Activated CD4-positive, alpha-beta T cell treated with anti-CD3 and anti-CD28 coated beads, Interleukin-2, amount 50 U/mL, for 24 hours (primary cell): ENCODE measurements at places on chromosomes 12 and 14.

- no peak for DNase-seq
Observed at GRCh38 chr12:95740751-95741150, 49.8 kb downstream of the NTN4 start.

DNA sequence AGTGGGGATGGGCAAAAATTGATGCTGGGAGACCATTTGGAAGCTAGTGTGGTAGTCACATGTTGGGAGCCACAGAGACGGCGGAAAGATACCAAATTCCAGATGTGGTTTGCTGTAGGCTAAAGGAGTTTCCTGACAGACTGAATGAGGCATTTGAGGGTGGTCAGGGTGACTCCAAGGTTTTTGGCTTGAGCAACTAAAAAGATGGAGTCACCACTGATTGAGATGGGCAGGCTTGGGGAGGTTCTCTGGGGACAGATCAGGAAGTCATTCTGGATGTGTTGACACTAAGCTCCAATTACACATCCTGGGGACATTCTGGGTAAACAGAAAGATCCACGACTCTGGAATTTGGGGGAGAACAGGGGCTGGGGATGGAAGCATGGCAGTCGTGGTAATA, 15.5 kb upstream of the SERPINA9 start:
- no peak for DNase-seq

DNA sequence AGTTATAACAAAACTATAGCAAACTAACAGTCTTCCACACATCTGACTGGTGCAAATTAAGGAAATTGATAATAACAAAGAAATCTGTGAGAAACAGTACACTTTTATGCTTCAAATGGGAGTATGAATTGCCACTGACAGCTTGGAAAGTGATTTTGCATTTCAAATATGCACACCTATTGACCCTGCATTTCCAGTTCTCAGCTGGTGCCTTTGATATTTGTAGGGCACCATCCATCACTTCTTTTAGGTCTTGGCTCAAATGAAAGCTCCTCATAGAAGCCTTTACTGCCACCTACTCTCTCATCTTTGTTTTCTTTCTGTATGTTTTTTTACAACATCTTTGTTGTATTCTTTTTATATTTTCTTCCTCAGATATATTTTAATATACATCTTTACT, 125.1 kb downstream of the ST8SIA1 start:
- no peak for DNase-seq

- no peak for DNase-seq
Observed at GRCh38 chr14:74400919-74401503, 25.0 kb downstream of the SYNDIG1L start.

GRCh38 chr14:44657203-44657602, 150.1 kb upstream of the FSCB start:
- no peak for DNase-seq

DNA sequence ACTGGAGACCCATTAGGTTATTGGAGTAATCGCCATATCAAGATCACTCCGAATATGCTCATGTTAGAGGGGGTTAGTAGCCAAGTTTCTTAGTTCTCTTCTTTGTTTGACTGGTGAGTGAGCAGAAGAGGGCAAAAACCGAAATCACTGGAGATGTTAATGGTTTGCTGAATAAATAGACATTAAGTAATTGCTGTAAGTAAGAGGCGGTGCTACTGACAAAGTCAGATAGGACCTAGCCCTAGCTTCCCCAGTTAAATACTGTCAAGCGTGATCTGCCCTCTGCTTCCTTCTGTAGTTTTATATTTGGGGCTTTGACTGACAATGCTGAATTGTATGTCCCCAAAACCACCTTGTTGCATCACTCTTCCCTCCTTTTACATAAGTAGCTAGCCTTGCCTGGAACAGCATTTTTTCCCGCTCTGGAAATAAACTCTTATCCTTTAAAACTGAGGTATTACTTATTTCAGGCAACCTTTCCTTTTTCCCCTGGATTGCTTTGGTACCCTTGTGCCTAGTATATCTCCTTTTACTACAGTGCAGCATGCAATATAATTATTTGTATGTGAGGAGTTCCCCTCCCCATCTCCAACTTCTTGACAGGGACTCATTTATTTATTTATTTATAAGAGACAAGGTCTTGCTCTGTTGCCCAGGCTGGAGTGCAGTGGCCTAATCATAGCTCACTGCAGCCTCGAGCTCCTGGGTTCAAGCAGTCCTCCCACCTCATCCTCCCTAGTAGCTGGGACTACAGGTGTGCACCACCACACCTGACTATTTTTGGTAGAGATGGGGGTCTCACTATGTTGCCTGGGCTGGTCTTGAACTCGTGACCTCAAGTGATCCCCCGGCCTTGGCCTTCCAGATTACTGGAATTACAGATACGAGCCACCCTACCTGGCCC, 1.4 kb downstream of the SNRPF start:
- no peak for DNase-seq

- no peak for DNase-seq
Observed at GRCh38 chr12:54383041-54383609, 1.4 kb downstream of the ZNF385A start.

DNA sequence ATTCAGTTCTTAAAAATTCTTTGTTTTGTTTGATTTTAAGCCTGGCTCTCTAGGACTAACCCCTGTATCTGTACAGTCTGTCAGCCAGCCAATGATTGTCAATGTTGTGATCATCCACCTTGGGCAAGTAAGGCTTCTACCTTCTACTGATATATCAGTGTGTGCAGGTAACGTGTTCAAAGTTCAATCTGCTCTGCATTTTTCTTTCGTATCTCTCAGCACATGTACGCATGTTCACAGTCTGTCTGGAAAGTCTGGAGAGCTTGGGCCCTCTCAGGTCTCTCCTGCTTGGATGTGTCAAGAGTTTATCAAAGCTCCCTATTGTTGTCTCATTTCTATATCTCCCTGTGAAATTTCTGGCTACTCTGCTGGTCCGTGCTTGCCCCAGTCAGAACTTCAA, 138.6 kb upstream of the VRK1 start:
- DNase-seq = no peak

GRCh38 chr12:107397890-107398500, 287.6 kb upstream of the PWP1 start:
- no peak for DNase-seq

DNA sequence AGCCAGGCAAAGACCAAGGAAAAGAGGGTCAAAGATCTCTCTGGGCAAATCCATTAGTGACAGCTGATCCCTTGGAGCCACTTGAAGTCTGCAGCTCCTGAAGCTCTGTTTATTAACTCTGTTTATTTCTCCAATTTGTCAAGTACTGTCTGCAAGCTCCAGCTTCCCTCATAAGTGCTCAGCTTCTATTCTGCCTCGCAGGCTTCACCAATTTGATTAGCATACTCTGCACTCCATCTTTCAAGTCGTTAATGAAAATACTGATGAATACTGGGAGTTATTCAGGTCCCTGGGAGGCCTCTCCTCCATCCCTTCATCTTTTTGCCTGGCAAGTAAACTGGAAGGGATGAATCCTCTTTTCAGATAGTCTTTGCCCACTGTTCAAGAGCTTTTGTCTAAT, 54.3 kb downstream of the TTC9 start:
- no peak for DNase-seq

GRCh38 chr12:43052441-43052840, 462.9 kb upstream of the PRICKLE1 start:
- no peak for DNase-seq

DNA sequence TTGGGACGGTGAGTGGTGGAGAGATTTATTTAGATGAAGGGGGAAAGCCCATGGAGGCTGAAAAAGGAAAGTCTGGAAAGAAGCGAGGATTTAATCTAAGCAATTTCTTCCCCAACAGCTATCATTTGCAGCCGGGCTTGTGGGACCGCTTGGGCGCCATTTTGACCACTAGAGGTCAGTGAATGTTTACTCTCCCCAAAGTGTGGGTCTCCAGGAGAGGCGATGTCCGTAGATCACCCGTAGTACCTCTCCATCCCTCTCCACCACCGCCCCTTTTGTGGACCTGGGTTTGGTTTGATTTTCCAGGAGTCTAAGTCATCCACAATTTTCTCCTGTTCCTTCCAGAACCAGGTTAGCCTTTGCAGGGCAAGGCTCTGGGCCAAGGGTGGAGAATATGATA, 91.2 kb upstream of the PARP11 start:
- no peak for DNase-seq

GRCh38 chr14:53608369-53608768, 348.3 kb downstream of the BMP4 start:
- DNase-seq = no peak

DNA sequence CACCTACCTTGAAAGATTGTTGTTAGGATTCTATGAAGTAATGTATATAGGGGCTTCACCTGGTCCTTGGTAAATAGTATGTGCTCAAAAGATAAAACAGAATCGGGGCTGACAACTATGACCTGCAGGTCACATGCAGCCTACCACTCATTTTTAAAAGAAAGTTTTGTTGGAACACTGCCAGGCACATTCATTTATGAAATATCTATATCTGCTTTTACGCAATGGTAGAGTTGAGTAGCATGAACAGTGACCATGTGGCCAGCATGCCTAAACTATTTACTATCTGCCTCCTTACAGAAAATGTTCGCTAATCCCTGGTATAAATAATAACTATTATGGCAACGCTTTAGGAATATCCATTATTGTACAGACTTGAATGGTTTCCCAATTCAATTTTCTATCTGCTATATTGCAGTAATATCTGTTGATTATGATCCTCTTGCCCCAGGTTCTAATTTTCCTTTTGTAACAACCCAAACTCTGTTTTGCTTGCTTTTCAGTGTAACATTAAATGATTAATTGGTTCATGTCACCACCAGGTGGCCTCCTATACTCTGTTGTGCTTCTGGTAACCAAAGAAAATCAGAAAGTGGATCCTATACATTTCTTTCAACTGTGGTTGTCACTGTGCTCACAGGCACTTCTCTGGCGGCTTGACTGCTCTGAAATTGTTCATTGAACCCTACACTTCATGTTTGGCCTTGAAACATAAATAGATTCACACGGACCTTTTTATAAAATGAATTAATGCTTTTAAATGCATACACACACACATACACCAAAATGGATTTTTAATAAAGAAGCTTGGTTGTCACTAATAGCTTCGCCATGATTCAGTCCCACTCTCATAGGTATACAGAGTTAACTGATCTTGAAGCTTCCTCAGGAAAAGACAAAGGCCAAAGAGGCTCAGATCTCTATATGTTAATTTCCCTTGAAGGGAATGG, 227.7 kb upstream of the NPAS3 start:
- no peak for DNase-seq

DNA sequence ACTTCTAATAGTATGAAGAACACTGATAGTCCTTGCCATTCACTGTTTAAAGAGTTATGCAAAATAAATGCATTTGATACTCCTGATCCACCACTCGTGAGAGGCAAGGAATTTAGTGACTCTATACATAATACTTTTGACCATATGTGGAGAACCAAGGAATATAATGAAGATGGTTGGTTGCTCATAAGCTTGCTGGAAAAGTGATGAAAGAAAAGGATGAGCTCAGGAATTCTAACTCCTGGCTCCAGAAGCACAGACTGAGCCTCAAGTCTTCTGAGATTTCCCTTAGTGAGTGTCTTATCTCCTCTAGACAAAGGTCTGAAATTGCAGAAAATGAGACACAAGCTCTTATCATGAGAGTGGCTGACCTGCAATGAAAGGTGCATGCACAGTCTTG, 57.1 kb upstream of the KRAS start:
- no peak for DNase-seq

DNA sequence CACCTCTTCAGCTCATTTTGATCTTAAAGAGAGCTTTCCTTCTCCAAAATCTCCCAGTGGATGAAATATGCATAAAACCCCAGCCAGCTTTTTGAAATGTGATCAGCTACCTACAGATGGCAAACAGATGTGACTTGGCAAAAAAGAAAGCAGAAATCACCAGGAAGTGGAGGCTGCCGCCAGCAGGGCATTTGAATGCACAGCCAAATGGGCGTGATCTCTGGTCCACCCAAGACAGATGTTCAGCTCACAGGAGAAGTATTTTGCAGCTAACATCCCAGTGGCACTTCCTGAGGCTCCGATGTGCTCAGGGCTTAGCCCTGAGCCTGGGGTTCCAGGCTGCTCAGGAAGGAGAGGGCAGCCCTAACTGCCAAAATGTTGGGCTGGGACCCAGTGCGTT, 78.3 kb downstream of the LGMN start:
- no peak for DNase-seq

DNA sequence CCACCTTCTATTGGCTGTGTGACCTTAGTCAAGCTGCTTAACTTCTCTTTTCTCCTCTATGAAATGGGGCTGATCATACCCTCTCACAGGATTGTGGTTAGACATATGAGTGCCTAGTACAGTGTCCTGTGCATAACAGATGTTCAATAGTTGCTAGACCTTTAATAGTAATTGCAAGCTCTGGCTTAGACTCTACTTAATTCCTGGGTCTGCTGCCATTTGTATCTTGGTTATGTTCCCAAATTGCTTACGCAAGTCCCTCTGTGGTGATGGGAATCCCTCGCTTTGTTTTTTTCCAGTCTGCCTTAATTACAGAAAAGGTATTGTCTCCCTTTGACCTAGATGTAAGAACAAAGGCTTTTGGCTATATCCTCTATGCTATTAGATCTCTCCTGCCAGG, 15.1 kb downstream of the SUDS3 start:
- no peak for DNase-seq

DNA sequence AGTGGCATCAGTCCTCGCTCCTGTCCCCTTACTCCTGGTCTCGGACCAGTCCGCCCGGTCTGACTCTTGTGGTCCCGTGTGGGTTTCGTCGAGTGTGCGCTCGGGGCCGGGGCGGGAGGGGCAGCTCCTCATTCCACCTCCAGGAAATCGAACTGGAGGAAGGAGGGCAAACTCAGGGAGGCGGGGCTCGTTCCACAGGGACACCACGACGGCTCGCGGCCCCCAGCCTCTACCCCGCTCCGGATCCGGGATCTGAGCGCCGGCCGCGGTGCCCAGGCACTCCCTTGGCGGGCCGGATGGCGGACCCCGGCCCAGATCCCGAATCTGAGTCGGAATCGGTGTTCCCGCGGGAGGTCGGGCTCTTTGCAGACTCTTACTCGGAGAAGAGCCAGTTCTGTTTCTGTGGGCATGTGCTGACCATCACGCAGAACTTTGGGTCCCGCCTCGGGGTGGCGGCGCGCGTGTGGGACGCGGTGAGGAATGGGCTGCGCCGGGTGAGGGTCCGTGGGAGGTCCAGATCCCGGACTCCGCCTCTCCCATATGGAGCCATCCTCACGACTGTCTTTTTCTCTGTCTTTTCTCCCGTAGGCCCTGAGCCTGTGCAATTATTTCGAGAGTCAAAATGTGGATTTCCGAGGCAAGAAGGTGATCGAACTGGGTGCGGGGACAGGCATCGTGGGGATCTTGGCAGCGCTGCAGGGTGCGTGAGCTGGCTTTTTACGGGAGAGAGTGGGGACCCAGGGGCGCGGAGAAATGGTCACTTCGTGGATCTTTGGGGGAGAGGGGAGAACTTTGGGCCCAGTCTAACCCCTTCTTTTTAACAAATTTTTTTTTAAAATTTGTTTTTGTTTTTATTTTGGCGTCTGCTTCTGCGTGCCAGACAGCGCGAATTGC, at the start of gene EEF1AKMT3:
TSS of gene EEF1AKMT3 (plus strand) at position 186 of the 894 bp plus-strand sequence. CDS start at position 297, 111 bp downstream.
- DNase-seq = no peak

DNA sequence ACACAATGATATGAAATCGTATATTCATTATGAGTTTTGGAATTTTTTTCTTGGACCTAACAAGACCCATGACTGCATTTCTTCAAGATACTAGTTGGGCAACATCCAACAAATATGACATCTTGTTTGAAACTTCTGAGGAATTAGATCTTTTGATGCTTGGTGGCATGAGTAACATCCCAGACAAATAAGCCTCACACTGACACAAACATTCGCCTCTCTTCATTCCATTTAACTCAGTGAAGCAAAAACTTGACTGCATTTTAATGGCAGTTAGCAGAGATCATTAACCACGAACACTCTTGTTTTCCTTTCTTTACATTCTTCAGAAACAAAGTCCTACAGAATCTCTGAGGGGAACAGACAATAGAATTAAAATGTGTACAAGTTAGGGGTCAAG, 758.3 kb downstream of the C12orf50 start:
- DNase-seq = no peak
